Activated T-cell treated with anti-CD3 and anti-CD28 coated beads, Interleukin-2, amount 50 U/mL, for 72 hours (primary cell): ENCODE measurements at places on chromosomes 2 and 18.

DNA sequence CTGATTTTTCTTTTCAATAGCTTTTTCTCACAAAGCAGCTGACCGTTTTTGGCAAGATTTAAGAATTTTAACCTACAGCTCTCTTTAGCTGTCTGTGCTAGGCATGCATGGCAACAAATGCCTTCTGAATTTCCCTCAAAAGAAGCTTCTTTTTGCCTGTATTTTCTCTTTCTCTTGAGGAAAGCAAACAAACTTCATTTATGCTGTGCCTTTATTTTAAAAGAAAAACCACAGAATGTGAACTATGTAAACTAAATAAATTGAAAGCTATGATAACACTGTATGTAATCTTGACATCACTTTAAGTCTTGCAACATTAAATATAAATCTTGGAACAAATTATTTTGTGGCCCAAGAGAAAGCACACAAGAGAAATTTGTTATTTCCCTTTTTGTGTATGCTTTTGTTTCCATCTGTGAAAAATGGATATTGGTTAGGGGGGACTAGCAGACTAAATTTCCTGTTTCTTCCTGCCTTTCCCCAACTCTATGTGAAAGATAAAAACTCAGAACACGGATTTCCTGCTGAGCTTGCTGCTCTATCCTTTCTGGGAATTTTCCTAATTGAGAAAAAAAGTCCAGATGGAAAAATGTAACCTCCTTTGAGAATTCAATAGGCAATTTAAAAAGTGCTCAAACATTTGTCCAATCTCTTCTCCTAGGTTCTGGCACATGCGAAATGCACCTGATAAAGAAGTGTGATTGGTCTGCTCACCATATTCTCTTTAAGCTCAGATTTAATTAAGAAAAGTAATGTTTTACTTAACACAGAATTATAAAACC lies 20.9 kb upstream of the TFPI start:
- no peak overlapping the region for H3K27ac ChIP-seq
- no peak for DNase-seq
- H3K27me3 ChIP-seq, result no peaks in the 10 kb centered on the region
- no peaks in the 10 kb centered on the region for H3K4me1 ChIP-seq

- no peaks in the 10 kb centered on the region for H3K27me3 ChIP-seq
- H3K4me3 ChIP-seq, result peak overlapping the region; percentile 90
- no peak for DNase-seq
- peaks cover 40% of the 10 kb centered on the region for H3K4me1 ChIP-seq
- H3K36me3 ChIP-seq, result peaks cover 11% of the 10 kb centered on the region
These were observed 1.7 kb upstream of the FOSL2 start for GRCh38 chr2:28390746-28391563.

DNA sequence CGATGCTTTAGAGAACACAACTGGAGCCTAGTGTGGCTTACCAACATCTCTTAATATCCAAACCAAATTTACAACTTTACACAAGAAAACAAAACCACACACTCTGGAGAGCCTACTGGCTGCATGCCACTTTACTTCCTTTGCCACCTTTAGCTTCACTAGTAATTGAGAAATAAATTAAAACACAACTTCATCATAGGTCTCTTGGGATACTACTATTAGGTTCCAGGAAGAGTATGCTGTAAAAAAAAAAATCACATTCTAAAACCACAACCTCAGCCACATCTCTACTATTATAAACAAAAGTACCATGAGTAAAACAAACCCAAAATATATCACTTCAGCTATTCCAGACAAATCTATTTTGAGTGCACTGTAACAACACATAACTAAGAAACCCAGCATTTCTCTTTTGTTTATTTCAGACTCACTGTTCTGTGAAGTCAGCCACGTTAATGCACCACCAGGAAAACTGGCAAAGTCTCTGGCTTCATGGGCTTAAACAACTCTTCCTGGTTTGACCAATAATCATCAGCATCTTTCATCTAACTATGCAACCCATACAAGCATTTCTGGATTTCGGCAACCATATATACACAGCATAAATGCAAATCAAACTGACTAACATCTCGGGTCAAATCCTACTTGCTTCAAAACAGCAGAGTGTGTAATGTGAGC lies 59.1 kb downstream of the REV1 start:
- H3K4me1 ChIP-seq, result no peaks in the 10 kb centered on the region
- DNase-seq, result no peak
- no peak overlapping the region for H3K4me3 ChIP-seq
- peak overlapping the region; percentile 72 for H3K27ac ChIP-seq

DNA sequence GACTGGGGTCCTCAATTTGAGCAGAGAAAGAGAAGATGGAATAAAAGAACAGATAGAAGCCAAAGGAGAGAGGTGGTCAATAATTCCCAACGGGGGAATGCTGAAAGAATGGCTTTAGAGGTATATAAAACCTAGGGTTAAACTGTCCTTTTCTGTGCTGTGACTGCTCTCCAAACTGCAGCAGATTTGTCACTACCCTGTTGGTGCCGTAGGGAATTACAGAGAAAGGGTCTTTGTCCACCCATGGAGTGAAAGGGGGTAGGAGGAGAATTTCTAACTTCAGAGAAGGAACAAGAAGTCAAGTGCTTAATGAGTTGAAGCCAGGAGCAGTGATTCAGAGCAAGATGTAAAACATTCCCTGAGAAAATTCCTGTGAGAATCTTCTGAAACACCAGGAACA lies 486.5 kb downstream of the NUP35 start:
- no peak overlapping the region for H3K4me3 ChIP-seq
- no peak overlapping the region for H3K27ac ChIP-seq
- H3K27me3 ChIP-seq, result no peaks in the 10 kb centered on the region
- no peak for DNase-seq
- no peaks in the 10 kb centered on the region for H3K36me3 ChIP-seq

DNA sequence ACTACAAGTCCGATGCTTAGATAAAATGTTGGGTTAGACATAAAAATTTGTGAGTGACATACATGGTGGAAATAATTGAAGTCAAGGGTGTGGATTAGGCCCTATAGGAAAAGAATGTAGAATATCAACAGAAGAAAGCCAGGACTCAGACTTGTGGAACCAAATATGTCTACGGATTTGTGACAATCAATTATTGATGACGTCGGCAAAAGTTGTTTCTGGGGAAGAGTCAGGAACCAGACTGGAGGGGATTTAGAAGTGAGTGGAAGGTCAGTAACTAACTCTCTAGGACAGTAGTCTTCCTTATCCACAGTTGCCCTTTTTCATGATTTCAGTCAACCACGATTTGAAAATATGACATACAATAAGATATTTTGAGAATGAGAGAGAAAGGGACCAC lies 130.9 kb upstream of the TANK start:
- no peak overlapping the region for H3K4me3 ChIP-seq
- no peak for DNase-seq
- H3K27me3 ChIP-seq, result peaks cover 4% of the 10 kb centered on the region
- no peak overlapping the region for H3K27ac ChIP-seq
- H3K4me1 ChIP-seq, result peaks cover 7% of the 10 kb centered on the region

DNA sequence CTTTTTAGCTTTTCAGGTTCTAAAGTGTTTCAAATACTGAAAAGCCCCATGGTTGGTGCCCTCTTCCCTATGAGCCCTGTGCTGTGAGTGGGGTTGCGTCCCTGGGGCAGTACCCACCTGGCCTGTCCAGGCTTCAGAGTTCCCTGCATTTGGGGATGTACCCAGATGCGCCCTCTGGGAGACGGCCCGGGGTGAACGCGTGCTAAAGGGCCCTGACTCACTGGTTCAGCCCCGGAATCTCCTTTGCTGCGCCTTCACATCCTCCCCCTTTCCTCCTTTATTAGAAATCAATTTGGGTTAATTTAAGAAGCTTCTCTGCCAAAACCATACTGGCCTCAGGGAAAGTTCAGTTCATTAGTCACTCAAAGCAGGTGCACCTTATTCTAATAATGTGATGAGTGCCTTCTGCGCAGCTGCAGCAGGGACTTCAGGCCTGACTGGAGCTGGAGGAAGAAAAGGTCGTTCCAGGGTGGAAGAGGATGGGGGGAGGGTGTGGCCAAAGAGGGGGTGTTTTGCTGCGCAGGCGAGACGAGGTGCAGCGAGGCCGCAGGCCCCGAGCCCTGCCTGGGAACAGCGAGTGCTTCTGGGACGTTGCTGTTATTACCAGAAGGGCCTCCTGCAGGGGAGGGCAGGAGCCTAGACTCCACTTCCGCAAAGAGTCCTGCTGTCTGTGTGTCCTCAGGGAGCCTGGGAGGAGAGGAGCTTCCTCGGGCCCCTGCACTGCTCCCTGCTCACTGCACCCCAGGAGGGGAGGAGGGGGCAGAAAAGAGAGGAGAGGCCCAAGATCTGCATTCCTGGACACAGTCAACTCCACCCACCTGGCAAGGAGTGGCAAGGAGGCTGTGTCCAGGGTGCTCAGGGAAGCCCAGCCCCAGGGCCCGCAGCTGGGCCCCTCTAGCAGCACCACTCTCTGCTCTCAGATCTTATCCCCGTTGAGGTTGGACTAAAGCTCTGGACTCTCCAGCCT lies 223.2 kb upstream of the PXDN start:
- DNase-seq, result no peak
- H3K36me3 ChIP-seq, result no peaks in the 10 kb centered on the region
- H3K27ac ChIP-seq, result no peak overlapping the region
- H3K4me1 ChIP-seq, result no peaks in the 10 kb centered on the region
- no peak overlapping the region for H3K4me3 ChIP-seq
- peaks cover 7% of the 10 kb centered on the region for H3K27me3 ChIP-seq

GRCh38 chr18:42271647-42272414 lies 316.8 kb downstream of the PIK3C3 start:
- no peaks in the 10 kb centered on the region for H3K36me3 ChIP-seq
- no peak for DNase-seq
- H3K27ac ChIP-seq, result no peak overlapping the region

DNA sequence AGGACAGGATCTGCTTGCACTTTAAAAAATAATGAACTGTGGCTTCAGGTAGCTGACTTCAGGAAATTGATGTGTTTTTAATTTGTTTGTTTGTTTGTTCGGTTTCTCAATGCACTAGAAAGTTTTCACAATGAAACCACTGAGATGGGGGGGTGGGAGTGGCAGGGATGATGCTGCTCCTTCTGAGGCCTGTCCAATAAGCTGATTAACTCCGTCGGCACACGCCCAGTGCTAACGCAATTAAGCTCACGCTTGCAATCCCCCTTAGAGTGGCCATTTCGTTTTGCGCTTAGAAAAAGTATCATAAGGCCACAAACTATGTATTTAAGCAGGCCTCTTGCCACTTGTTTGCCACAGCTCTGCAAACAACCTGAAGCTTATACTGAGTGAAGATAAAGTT lies 12.5 kb upstream of the GPR39 start:
- H3K36me3 ChIP-seq, result no peaks in the 10 kb centered on the region
- no peak overlapping the region for H3K4me3 ChIP-seq

- no peak overlapping the region for H3K4me3 ChIP-seq
- no peak overlapping the region for H3K27ac ChIP-seq
- H3K4me1 ChIP-seq, result no peaks in the 10 kb centered on the region
- H3K27me3 ChIP-seq, result no peaks in the 10 kb centered on the region
- no peak for DNase-seq
These were observed 458.7 kb upstream of the HS6ST1 start for GRCh38 chr2:128777196-128778035.

GRCh38 chr2:69405306-69405705 lies 18.3 kb upstream of the GFPT1 start:
- DNase-seq, result no peak
- H3K27me3 ChIP-seq, result no peaks in the 10 kb centered on the region
- H3K27ac ChIP-seq, result no peak overlapping the region
- no peak overlapping the region for H3K4me3 ChIP-seq

- no peak for DNase-seq
- no peaks in the 10 kb centered on the region for H3K36me3 ChIP-seq
- no peak overlapping the region for H3K4me3 ChIP-seq
- H3K4me1 ChIP-seq, result peaks cover 16% of the 10 kb centered on the region
These were observed 66.5 kb upstream of the SLC1A4 start for GRCh38 chr2:64922482-64923384.

GRCh38 chr2:16044946-16045456 lies 104.7 kb downstream of the MYCN start:
- H3K36me3 ChIP-seq, result no peaks in the 10 kb centered on the region
- peaks cover under 1% of the 10 kb centered on the region for H3K27me3 ChIP-seq
- no peaks in the 10 kb centered on the region for H3K4me1 ChIP-seq
- H3K27ac ChIP-seq, result no peak overlapping the region
- no peak for DNase-seq
- no peak overlapping the region for H3K4me3 ChIP-seq

- DNase-seq, result no peak
- H3K4me3 ChIP-seq, result no peak overlapping the region
- no peaks in the 10 kb centered on the region for H3K27me3 ChIP-seq
- no peak overlapping the region for H3K27ac ChIP-seq
- H3K4me1 ChIP-seq, result no peaks in the 10 kb centered on the region
These were observed 345.4 kb downstream of the PARD3B start for GRCh38 chr2:204890680-204891079.

DNA sequence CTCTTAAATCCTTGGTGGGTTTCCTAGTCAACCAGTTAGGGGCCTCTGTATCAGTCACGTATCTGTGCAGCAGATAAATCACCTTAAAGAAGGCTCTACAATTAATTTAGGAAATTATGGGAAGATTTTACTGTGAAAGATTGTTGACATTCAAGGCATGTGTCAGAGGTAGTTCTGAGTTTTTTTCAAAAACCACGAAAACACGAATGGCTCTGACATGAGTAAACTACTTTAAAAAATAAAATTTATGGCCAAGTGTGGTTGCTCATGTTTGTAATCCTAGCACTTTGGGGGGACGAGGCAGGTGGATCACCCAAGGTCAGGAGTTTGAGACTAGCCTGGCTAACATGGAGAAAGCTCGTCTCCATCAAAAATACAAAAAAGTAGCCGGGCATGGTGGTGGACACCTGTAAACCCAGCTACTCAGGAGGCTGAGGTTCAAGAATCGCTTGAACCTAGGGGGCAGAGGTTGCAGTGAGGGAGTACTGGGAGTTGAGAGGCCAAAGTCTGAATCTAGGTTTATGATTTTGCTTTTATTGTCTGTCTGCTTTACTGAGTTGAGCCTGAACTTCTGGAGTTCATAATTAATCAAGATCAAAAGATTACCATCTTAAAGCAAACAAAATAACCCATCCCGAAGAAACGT lies 77.1 kb downstream of the SPRED2 start:
- peaks cover 26% of the 10 kb centered on the region for H3K27me3 ChIP-seq
- no peaks in the 10 kb centered on the region for H3K36me3 ChIP-seq
- H3K4me3 ChIP-seq, result no peak overlapping the region
- H3K27ac ChIP-seq, result no peak overlapping the region

- H3K27me3 ChIP-seq, result no peaks in the 10 kb centered on the region
- H3K36me3 ChIP-seq, result no peaks in the 10 kb centered on the region
- no peak overlapping the region for H3K27ac ChIP-seq
- H3K4me3 ChIP-seq, result no peak overlapping the region
- DNase-seq, result no peak
- no peaks in the 10 kb centered on the region for H3K4me1 ChIP-seq
These were observed 680.1 kb upstream of the ZEB2 start for GRCh38 chr2:145199827-145200706.

DNA sequence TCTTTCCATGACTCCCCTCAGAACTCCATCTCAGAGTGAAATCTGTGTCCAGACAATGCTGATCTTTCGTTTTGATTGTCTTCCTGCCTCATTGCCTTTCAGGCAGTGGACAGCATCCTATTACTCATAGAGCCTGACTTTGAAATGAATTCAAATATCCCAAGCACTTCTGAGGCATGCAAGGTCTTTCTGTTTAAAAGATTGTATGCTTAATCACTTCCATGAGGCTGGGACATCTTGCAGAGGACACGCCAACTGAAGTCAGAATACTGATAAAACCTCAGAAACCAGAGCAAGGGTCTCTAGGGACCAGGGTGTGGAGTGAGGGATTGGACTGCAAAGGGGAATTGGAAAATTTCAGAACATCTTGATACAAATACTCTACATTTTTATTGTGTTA lies 836.5 kb upstream of the ID2 start:
- DNase-seq, result no peak
- H3K27ac ChIP-seq, result peak overlapping the region; percentile 30
- H3K27me3 ChIP-seq, result no peaks in the 10 kb centered on the region
- no peak overlapping the region for H3K4me3 ChIP-seq
